ENCODE measurements at places on chromosomes 2 and 18.

DNA sequence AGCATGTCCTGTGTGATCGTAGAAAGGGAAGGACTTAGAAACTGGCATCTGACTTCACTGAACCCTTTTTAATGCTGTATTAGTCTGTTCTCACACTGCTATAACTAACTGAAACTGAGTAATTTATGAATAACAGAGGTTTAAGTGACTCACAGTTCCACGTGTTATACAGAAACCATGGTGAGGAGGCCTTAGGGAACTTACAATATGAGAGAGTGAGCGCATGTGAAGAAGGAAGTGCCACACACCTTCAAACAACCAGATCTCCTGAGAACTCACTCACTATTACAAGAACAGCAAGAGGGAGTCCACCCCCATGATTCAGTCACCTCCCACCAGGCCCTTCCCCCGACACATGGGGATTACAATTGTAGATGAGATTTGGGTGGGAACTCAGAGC lies 811.3 kb downstream of the CPS1 start:
- no peak for DNase-seq

- no peak for DNase-seq
Measured at GRCh38 chr2:75705921-75706320, 4.8 kb downstream of the GCFC2 start.

DNA sequence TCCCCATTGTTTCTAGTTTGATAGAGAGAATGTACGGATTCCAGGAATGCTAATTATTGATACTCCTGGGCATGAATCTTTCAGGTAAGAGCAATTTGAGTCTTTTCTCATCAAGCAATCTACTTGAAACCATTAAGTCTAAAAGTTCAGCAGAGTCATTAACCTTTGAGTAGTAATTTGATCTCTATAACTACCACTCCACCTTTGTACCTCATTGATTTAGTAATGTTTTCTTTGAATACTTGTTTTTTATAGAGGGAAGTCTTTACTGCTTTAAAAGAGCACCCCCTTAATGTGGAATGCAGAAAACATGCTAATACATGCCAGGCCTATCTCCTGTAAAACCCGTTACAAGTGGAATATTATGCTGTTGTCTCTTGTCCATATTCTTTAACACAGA lies 45.0 kb downstream of the EIF5B start:
- DNase-seq: no peak

DNA sequence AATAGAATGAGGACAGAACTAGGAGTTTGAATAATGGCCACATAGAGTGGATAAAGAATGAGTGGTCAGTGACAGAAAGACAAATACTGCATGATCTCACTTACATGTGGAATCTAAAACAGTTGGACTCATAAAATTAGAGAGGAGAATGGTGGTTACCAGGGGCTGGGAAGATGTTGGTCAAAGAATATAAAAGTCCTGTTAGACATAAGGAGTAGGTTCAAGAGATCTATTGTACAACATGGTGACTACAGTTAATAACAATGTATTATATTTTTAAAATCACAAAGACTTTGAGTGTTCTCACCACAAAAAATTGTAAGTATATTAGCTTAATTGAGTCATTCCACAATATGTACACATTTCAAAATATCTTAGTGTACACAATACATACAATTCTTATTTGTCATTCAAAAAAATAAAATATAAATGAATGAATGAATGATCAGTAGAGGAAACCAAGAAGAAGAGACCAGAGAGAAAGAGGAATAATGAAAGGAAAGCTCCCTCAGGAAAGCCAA lies 177.9 kb upstream of the VRK2 start:
- DNase-seq: no peak

DNA sequence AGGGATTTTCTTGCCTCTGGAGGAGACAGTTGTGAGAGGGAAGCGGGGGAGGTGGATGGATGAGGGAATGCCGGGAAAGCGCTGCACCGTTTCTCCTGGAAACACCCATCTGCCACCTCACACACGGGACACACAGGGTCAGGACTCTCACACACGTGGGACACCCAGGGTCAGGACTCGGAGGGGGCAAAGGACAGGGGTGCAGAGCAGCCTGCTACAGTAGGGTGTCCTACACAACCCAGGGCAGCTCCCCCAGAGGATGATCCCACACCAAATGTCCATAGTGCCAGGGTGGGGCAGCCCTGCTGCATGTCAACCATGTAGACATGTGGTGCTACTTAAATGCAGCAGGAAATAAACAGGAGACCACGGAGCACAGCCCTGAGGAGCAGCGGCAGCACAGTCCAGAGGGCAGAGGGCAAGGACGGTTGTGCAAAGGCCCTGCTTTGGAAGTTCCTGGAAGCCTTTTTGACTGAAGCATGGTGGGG lies 5.1 kb downstream of the RAMP1 start:
- no peak for DNase-seq

DNA sequence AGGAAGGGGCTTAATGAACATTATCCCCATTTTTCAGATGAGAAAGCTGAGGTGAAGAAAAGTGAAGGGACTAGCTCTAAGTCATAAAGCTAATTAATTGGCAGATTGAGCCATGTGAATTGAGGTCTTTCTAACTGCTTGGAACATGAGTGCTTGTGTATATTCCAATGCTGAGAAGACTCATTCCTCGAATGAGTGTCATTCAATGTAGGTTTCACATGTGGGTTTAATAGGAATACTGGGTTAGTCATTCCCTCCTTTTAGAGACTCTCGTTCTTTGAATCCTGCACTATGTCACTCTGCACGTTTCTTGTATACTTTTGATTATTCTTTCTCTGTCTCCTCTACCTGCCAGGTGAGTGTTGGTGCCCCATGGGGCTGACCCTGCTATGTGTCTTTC lies 218.2 kb downstream of the HRH4 start:
- DNase-seq: no peak

DNA sequence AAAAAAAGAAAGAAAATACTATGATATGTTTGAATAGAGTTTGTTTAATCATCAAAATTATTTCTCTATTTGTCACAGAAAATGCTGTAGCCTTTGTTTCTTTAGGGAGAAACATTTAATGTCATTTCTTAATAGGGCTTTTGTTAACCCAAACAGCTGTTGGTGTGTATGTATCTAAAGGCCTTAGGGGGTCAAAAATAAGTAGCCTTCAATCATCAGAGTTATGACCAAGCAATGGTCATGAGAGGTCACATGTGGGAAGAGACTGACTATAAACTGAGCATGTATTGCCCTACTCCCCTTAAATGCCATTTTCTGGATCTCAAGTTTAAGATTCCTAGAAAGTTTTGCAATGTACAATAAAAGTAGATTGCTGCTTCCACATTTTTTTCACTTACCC lies 22.7 kb downstream of the HNMT start:
- no peak for DNase-seq

GRCh38 chr2:80548469-80548868 lies 243.9 kb upstream of the LRRTM1 start:
- no peak for DNase-seq

GRCh38 chr2:172281648-172282570 lies 145.5 kb upstream of the ITGA6 start:
- no peak for DNase-seq

- no peak for DNase-seq
Measured at GRCh38 chr2:39141334-39142271, 20.8 kb upstream of the SOS1 start.

DNA sequence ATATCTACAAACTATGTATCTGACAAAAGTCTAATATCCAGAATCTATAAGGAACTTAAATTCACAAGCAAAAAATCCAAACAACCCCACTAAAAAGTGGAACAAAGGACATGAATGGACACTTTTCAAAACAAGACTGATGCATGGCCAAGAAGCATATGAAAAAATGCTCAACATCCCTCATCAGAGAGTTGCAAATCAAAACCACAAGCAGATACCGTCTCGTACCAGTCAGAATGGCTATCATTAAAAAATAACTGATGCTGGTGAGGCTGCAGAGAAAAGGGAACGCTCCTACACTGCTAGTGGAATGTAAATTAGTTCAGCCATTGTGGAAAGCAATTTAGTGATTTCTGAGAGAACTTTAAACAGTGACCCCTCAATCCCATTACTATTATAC lies 56.5 kb downstream of the CCBE1 start:
- DNase-seq: no peak

GRCh38 chr2:30393510-30393909 lies 53.5 kb upstream of the LCLAT1 start:
- DNase-seq: no peak

DNA sequence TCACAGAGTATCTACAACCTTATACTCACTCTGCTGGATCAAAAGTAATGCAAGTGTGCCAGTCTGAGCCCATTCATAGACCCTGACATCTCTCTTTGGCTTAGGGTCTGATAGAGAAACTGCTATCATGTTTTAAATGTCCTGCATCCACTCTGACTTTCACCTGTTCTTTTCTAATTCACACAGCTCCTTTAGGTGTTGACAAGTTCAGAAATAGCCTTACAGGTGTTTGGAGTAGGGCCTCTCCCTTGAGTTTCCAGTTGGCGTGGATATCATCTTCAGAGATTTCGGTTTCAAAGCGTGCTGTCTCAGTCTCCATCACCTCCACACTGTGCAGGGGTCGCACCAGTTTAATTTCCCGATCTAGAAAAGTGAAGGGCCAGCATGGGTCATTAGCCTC lies 150.3 kb downstream of the PLEKHA3 start:
- DNase-seq: no peak

GRCh38 chr18:35525795-35526494 lies 28.2 kb upstream of the INO80C start:
- DNase-seq: no peak

- DNase-seq: no peak
Measured at GRCh38 chr2:171785450-171785849, 98.2 kb downstream of the DYNC1I2 start.

GRCh38 chr2:10347562-10347948 lies 44.9 kb downstream of the HPCAL1 start:
- DNase-seq: no peak

DNA sequence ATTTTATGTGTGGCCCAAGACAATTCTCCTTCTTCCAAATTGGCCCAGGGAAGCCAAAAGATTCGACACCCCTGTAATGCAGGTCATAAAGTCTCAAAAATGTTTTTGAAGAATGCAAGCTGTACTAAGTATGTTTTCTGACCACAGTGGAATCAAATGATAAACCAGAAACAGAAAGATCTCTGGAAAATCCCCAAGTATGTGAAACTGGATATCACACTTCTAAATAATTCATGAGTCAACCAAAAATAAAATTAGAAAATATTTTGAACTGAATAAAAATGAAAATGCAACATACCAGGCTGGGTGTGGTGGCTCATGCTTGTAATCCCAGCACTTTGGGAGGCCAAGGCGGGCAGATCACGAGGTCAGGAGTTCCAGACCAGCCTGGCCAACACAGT lies 34.1 kb upstream of the UBE2F start:
- no peak for DNase-seq

GRCh38 chr18:50509012-50509411 lies 50.9 kb upstream of the MAPK4 start:
- DNase-seq: no peak

DNA sequence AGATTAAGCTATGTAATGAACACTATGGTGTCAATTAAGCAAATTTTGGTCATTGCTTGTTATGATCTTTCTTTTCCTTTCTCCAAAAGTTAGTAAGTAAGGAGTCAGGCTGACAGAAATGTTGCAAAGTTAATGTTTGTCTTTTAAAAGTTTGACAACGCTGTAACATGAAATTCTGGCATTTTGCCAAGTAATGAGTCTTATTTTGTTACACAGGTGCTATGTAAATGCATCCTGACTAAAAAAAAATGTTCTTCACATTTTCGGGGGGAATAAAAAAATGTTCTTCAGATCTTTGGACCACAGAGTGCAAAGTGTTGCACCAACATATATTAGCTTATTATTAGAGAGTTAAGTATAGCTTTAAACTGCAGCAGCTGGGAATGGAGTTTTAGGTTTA lies 54.8 kb upstream of the PROKR1 start:
- DNase-seq: no peak

DNA sequence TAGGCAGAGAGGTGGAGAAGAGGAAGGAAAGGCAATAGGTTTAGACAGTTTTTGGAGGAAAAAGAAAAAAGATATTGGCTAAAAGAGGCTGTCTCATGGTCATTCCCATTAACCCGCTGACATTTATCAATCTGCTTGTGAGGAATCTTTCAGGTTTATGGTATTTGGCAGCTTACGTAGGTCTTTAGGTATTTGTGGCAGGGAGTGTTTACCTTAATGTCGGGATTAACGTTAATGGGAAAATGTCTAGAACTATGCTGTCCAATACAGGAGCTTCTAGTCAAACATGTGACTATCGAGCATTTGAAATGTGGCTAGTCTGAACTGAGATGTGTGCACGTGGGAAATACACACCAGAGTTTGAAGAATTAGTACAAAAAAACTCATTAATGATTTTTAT lies 144.2 kb downstream of the BABAM2 start:
- DNase-seq: no peak

- DNase-seq: no peak
Measured at GRCh38 chr2:46915281-46915810, at the start of gene MCFD2. Gene MCFD2 (minus strand): TSS chr2:46915806. CDS start chr2:46909171, 6,635 bp downstream.

DNA sequence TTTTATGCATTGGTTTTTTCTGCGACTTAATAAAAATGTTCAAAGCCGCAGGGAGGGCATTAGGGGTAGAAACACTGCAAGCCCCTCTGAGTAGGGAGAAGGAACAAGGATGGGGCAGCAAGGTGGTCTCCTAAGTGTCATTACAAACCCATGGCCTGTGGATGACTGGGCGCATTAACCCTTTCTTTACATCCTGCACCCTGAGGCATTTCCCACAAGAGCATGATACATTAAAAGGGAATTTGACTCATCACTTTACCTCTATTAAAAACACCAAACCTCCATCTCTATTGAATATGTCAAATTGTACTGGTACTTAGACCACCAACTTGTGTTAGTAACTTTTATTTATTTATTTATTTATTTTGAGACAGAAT lies 112.5 kb downstream of the VIT start:
- DNase-seq: no peak

DNA sequence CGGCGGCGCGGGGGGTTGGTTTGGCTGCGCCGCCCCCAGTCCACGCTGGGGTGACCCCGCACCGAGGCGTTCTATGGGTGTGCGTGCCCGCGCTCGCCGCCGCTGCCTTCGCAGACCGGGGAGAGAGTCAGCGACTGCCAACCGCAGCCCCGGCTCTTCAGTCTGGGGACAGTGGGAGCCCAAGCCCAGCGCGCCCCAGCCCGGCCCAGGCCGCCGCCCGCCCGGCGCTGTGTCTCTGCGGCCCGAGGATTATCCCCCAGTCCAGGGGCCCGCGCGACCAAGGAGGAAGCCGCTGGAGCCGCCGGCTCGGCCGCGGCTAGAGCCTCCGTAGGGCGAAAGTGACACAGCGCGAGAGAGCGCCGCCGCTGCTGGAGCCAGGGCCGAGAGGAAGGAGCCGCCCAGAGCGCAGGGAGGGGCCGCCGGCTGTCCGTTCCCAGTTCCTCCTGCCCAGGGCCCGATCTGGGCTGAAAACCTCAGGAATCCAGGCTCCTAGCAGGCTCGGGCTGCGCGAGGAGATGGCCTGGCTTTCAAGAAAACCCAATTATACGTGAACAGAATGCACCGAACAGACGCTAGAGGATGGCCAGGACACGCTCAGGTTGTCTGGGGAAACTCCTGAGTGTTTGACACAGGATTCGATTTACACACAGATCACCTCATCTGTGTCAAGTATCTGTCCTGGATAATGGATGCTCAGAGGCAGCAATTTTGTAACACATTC lies 2.4 kb downstream of the CTIF start:
- DNase-seq: no peak
